Left renal cortex interstitium (tissue), 4 donors: ENCODE measurements at places on chromosomes 5 and 9. TPM values are rescaled to one million over a fixed set of nuclear protein-coding genes. Genes with fewer than 3 reads are reported as not detected.

DNA sequence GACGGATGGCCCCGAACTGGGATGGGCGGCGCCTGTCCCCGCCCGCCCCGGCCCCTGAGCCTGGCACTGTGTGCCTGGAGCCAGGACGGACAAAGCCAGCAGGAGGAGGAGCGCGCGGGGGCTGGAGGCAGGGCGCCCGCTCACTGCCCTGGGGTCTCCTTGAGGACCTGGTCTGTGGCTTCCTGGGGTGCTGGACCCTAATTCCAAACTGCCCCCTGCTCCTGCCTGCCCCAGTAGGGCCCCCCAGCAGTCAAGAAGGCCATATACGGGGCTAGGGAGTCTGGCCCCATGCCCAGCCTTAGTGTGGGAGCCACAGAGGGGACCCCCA is 29.2 kb upstream of the RXRA start:
- no peak for DNase-seq

GRCh38 chr5:16963821-16964220 is 27.7 kb upstream of the MYO10 start:
- no peak for DNase-seq

DNA sequence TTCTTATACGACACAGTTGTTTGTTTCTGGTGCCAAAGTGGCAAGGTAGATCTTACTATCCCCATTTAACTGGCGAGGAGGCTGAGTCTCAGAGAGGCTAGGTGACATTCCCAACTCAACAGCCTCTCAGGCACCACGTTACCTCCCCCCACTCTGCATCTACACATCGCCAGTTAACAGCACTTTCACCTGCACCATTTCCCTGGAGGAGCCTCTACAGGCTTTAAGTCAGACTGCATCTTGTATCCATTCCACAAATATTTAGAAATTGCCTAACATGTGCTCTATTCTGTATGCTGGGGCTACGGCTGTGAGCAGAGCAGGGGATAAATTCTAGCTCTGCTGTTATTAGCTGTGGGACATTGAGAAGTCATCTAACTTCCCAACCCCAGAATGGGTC is 168.6 kb downstream of the INSYN2B start:
- DNase-seq, result no peak

Gene OMD
- 1.3 TPM for polyA plus RNA-seq
